ENCODE measurements at places on chromosomes 13 and 19. TPM values are rescaled to one million over a fixed set of nuclear protein-coding genes. Genes with fewer than 3 reads are reported as not detected.

Gene ZNF69
- 15.0 TPM for polyA plus RNA-seq

Gene TCF3
- 90.2 TPM for polyA plus RNA-seq

Gene LRRC25
- polyA plus RNA-seq: 0.79 TPM

Gene CCDC70
- polyA plus RNA-seq: not detected

All from left renal cortex interstitium (tissue), 4 donors.